ENCODE measurements at places on chromosomes 11 and 22. TPM values are rescaled to one million over a fixed set of nuclear protein-coding genes. Genes with fewer than 3 reads are reported as not detected.

DNA sequence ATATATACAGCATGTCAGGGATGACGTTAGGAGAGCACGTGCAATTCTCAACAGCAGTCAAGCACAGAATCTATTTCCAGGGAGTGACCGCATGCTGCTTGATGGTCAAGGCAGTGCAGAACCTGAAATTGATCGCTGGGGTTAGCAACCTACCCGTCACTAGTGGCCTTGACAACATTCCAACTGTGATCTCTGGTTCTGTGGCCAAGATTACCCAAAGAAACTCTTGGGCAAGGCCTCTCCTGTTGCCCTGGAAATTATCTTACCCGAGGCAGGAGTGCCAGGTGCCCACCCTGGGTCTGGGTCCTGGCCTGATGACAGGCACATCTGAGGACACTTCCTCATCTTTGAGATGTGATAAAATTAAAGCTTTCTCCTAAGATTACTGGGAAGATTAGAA is 2.2 kb downstream of the TM7SF2 start:
- peak overlapping the region; percentile 81 for H3K4me3 ChIP-seq
- DNase-seq = no peak
- peaks cover 2% of the 10 kb centered on the region for H3K27me3 ChIP-seq

- H3K4me3 ChIP-seq = peak within 1 kb of the TSS; percentile 98
- H3K27me3 ChIP-seq = peaks cover 2% of the 10 kb centered on the region
- DNase-seq = no peak
- H3K36me3 ChIP-seq = peaks cover 12% of the 10 kb centered on the region
- H3K27ac ChIP-seq = peak within 1 kb of the TSS; percentile 88
Measured at GRCh38 chr11:72224564-72225410, at the start of gene INPPL1. TSS of gene INPPL1 (plus strand) at chr11:72224767. CDS start at chr11:72224985, 218 bp downstream.

GRCh38 chr11:21069909-21070308 is 400.5 kb downstream of the NELL1 start:
- no peak overlapping the region for H3K27ac ChIP-seq
- H3K4me1 ChIP-seq = no peaks in the 10 kb centered on the region
- H3K4me3 ChIP-seq = no peak overlapping the region

GRCh38 chr11:115477410-115477809 is 26.8 kb downstream of the CADM1 start:
- no peaks in the 10 kb centered on the region for H3K4me1 ChIP-seq
- DNase-seq = no peak
- H3K27ac ChIP-seq = no peak overlapping the region
- H3K4me3 ChIP-seq = no peak overlapping the region

DNA sequence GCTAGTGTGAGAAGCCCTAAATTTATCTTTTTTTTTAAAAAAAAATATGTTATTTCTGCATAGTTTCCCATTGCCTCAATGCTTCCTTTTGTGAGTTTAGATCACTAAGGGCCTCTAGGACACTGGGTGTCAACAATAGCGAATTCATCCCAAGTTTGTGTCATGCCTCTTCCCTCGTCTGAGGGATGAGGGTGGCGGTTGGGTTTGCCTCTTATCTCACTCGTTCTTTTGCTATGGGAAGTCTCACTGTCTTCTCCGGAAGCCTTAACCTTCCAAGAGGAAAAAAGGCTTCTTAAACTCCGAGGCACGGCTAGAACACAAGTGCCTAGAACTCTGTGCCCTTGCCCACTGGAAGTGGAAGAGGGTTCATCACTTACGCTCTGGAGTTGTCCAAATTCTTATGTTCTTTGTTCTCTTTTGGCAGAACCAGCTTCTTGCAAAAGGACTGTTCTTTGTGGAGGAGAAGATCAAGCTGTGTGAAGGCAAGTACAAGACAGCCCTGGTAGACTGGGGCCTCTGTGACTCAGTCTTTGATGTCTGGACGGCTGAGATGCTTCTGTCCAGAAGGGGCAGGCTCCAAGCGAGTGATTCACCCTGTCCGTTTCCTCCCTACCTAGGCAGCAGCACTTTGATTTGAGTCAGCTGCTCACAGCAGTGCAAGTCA is 78.5 kb downstream of the TRAF6 start:
- H3K4me1 ChIP-seq = peaks cover 41% of the 10 kb centered on the region
- peaks cover 25% of the 10 kb centered on the region for H3K36me3 ChIP-seq
- H3K27ac ChIP-seq = peak overlapping the region; percentile 67
- peak; percentile 92 for DNase-seq

DNA sequence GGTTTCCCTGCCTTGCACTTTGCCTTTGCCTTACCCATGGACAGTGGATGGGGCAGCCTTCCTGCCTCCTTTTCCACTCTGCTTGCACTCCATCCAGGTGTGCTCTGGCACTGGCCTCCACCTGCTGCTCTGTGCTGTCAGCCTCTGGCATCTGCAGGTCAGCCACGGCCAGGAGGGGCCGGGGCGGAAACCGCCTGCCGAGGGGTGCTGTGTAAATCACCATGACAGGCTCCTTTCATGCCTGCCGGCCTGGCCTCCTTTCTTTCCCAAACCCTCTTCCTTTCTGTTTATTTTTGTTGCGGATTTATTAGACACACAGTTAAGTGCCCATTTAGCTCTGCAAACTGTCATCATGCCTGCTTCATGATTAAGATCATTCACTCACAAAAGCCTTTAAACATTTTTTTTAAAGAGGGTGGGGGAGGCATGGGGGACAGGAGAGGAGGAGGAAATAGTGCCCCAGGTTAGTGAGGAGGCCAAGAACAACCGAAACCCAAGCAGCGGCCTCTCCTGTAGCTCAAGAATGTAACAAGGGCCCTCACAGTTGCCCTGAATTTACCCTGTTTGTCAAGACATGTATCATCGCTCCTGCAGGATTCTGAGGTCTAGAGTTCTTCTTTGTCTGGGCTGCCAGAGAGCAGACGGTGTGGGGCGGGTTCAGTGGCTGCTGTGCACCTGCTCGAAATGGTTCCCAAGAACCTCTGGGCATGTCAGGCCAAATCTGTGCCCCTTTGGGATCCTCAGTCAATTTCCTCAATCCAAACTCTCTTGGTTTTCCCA is 83.3 kb downstream of the BARX2 start:
- no peak overlapping the region for H3K27ac ChIP-seq
- H3K4me3 ChIP-seq = no peak overlapping the region
- H3K4me1 ChIP-seq = no peaks in the 10 kb centered on the region
- H3K27me3 ChIP-seq = peaks cover 11% of the 10 kb centered on the region
- no peaks in the 10 kb centered on the region for H3K36me3 ChIP-seq

DNA sequence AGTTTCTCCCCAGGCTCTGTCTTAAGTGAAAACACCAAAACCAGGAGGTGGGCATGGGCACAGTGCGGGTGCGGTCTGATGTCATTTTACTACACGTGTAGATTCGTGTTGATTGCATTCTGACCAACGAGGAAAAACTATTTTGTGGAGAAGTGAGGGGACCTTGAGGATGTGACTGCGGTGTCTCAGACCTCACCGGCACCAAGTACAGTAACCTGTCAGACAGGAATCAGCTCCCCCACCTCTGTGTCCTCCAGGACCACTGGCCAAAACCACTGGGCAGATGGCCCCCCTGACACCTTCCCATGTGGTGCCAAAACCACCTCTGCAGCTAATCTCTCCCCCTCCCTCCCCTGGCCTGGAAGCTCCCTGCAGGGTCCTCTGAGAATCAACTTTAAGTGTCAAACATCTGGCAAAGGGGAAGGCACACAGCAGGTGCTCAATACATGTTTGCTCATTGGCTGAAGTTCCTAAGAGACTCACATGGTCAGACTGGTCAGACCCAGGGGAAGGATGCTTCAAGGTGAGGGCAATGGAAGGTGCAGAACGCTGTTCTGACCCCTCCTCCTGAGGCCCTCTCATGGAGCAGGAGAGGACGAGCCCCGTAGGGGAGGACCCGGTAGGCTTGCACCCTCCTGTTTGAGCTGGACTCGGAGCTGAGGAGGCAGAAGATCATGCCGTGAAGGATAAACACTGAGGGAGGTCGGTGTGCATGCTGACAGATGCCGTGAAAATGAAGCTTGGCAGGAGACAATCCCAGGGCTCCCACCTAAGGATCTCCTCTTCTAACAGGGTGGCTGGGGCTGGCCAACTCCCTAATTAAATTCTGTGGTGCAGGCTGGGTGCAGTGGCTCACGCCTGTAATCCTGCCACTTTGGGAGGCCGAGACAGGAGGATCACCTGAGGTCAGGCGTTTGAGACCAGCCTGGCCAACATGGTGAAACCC is 129.9 kb downstream of the MPPED1 start:
- H3K4me1 ChIP-seq = no peaks in the 10 kb centered on the region
- H3K4me3 ChIP-seq = no peak overlapping the region
- no peak overlapping the region for H3K27ac ChIP-seq
- DNase-seq = no peak

DNA sequence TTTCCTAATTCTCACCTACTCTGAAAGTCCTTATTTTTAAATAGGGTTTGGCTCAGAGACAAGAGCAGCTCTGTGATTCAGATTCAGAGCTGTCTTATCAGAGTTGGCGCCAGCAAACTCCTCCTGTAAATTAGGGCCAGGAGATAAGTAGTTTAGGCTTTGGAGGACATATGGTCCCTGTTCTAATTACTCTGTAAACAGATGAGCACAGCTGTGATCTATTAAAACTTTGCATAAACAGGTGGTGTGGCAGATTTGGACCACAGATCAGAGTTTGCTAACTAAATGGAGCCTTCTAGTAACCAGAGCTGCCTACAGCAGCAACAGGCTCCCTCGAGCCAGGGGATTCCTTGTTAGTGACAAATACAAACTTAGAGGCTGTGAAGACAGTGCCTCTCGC is 27.9 kb downstream of the YPEL1 start:
- no peaks in the 10 kb centered on the region for H3K27me3 ChIP-seq
- H3K4me1 ChIP-seq = peaks cover 20% of the 10 kb centered on the region
- no peak overlapping the region for H3K4me3 ChIP-seq
- DNase-seq = no peak
- no peak overlapping the region for H3K27ac ChIP-seq

DNA sequence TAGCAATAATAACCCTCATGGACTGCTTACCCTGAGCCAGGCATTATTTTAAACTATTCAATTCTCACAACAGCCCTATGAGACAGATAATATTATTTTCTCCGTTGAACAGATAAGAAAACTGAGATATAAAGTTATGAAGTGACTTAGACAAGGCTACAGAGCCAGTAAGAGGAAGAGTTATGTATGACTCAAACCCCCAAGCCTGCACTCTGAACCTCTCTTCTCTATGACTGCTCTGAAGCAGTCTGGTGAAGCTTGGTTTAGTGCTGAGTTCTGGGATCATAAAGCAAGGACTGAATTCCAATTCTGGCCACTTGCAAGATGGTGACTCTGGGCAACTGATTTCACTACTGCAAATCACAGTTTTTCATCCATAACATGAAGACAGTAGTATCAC is 34.5 kb downstream of the TNKS1BP1 start:
- H3K4me1 ChIP-seq = peaks cover 71% of the 10 kb centered on the region
- H3K27ac ChIP-seq = peak overlapping the region; percentile 88
- H3K36me3 ChIP-seq = no peaks in the 10 kb centered on the region
- H3K27me3 ChIP-seq = no peaks in the 10 kb centered on the region
- DNase-seq = peak; percentile 71
- no peak overlapping the region for H3K4me3 ChIP-seq

GRCh38 chr11:96037405-96037949 is 113.6 kb upstream of the MTMR2 start:
- no peak overlapping the region for H3K4me3 ChIP-seq
- H3K27ac ChIP-seq = peak overlapping the region; percentile 28
- H3K27me3 ChIP-seq = no peaks in the 10 kb centered on the region
- peaks cover 28% of the 10 kb centered on the region for H3K36me3 ChIP-seq

GRCh38 chr22:36728505-36728904 is 25.0 kb upstream of the CACNG2 start:
- H3K27ac ChIP-seq = no peak overlapping the region
- no peak overlapping the region for H3K4me3 ChIP-seq
- H3K27me3 ChIP-seq = peaks cover 28% of the 10 kb centered on the region
- H3K4me1 ChIP-seq = no peaks in the 10 kb centered on the region
- no peaks in the 10 kb centered on the region for H3K36me3 ChIP-seq

DNA sequence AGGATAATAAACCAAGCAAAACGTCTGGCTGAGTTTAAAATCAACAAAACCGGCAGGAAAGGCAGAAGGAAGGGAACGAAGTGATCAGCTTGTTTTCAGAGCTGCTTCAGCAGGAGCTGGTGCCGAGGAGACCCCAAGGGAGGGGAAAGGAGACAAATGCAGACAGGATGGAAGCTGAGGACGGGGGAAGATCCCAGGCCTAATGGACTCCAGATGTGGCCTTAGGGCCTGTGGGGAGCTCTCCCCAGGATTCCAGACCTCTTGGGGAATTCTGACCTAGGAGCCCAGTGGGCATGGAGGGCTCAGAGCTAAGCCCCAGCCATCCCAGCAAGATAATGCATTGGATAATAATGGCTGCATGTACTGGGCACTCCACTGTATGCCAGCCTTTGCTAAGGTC is 211.4 kb upstream of the NARS2 start:
- H3K4me1 ChIP-seq = peaks cover 68% of the 10 kb centered on the region
- no peak for DNase-seq
- H3K27me3 ChIP-seq = no peaks in the 10 kb centered on the region
- no peaks in the 10 kb centered on the region for H3K36me3 ChIP-seq
- peak overlapping the region; percentile 30 for H3K4me3 ChIP-seq
- peak overlapping the region; percentile 83 for H3K27ac ChIP-seq

- no peaks in the 10 kb centered on the region for H3K4me1 ChIP-seq
- H3K27me3 ChIP-seq = no peaks in the 10 kb centered on the region
- DNase-seq = no peak
- H3K36me3 ChIP-seq = no peaks in the 10 kb centered on the region
- no peak overlapping the region for H3K4me3 ChIP-seq
Measured at GRCh38 chr22:44164031-44164430, 16.7 kb upstream of the PARVG start.

GRCh38 chr22:23153994-23154393 is 8.7 kb downstream of the RAB36 start:
- H3K4me3 ChIP-seq = no peak overlapping the region
- no peaks in the 10 kb centered on the region for H3K27me3 ChIP-seq
- peaks cover 8% of the 10 kb centered on the region for H3K36me3 ChIP-seq
- DNase-seq = no peak
- H3K4me1 ChIP-seq = no peaks in the 10 kb centered on the region

OR56A1 gene
- total RNA-seq = not detected

APOBEC3F gene
- 7.8 TPM for total RNA-seq

MS4A15 gene
- total RNA-seq = not detected

PGR gene
- total RNA-seq = not detected

C11orf87 gene
- 0.13 TPM for total RNA-seq

MGAT3 gene
- total RNA-seq = not detected

All from HFFc6 (cell line).